ENCODE measurements at places on chromosomes 11 and 22.

- DNase-seq = no peak
These were observed 663.2 kb downstream of the CNTN5 start for GRCh38 chr11:99683933-99684332.

- peak; percentile 81 for DNase-seq
These were observed at the start of gene CASP1 for GRCh38 chr11:105034813-105035620. Gene CASP1, minus strand, starts transcription at chr11:105035144. Its CDS starts 31 bp downstream, at chr11:105035113.

GRCh38 chr22:22168190-22168940, 76.2 kb upstream of the VPREB1 start:
- no peak for DNase-seq

- peak; percentile 40 for DNase-seq
These were observed 10.2 kb upstream of the BIRC3 start for GRCh38 chr11:102306817-102307726.

GRCh38 chr11:11965656-11966353, 42.6 kb downstream of the DKK3 start:
- no peak for DNase-seq

- no peak for DNase-seq
These were observed 200.9 kb downstream of the SOX6 start for GRCh38 chr11:16155448-16155847.

GRCh38 chr22:50314455-50315288, 7.2 kb upstream of the PLXNB2 start:
- DNase-seq = peak; percentile 75
